ENCODE measurements at places on chromosomes 16 and 17.

DNA sequence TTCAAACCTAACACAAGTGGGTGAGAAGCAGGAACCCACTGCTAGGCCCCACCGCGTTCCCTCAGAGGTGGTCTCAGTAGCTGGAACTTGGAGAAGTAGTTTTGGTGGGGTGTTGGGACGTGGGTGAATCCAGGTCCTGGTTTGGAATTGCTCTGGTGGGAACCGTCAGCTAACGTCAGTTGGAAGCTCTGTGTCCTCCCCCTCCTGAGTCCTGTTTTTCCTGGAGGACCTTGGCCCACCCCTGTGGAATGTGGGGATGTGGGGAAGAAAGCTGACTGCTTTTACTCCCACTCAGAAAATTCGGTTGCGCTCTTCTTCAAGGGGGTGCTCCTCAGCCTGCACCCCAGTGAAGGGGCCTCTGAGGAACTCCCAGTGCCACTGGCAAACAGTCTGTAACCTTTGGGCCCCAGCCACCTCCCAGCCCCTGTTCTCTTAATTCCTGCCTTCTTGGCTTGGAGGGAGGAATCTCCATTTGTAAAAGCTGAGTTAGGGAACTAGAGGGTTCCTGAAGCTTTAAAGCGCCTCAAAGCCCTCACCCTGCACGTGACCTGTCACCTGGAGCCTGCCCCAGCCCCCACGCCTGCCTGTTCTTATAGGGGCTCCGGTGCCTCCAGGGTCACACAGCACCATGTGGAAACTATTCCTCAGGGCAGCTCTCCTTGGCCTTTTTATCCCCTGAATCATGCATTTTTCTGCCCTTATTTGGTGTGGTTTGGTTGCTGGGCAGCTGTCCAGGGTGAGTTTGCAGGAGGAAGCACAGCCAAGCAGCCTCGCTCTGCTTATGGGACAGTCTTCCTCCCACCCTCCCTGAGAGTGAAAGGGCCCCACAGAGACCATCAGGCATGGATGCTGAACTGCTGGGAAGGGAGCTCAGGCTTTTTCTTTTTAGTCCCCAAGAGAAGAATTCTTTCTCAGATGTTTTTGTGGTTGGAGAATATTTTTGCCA, 16.2 kb upstream of the NAGLU start:
- peak; percentile 95 for DNase-seq

DNA sequence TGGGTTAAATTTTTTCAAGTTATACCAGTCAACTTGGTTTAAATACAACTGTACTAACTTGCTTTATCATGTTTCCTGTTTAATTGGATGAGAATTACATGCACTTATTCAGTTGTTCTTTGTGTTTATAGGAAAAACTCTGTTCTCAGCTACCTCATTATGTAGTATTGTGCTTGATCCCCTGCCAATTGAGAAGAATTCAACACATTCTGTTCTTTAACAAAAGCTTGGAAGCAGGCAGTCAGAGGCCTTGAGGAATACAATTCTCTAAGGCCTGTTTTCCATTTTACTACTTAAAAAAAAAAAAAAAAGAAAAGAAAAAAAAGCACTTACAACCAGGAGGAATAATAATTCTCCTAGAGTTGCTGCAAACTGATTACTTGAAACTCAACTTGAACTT, 60.6 kb upstream of the CMIP start:
- DNase-seq = no peak

GRCh38 chr16:86467490-86467889, 42.8 kb upstream of the FOXF1 start:
- DNase-seq = no peak

GRCh38 chr17:3959921-3960601, 4.2 kb downstream of the ATP2A3 start:
- no peak for DNase-seq

DNA sequence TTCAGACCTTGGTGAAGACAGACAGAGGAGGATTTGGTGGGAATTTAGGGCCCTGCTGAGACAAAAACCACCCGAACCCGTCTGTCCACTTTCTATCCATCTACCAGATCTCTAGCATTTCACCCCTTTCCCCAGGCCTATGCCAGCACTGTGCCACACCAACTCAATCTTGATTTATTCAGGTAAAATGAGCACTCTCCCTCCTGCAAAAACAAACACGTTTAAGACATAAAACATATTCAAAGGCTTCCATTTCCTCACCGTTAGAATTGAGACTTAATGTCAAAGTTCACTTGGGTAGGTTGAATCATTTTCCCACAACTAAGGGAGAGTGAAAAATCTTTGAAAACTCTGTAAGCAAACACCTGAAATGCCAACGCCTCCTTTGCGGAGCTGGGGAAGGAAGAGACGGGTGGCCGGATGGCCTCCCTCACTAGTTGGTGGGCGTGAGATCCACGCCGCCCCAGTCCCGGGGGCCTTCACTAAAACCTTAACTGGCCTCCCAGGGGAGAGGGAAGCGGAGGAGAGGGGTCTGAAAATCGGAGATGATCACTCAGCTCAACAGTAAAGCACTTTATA, 862 bp downstream of the DCAKD start:
- DNase-seq = no peak

DNA sequence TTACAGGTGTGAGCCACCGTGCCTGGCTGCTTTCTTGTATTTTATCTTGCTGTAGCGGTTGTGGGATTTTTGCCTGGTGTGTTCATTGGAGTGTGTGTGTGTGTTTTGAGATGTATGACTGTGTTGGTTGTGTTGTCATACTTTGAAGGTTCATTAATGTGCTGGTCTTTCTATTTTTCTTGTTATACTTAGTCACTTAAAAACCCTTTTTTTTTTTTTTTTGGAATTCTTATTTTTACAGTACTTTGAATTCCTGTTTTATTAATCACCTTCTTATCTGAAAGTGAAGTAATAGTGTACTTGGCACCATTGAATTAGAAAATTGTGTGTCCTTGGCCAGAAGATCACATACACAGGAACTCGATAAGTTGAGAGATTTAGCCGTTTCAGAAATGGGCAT, 30.2 kb downstream of the TENT4B start:
- no peak for DNase-seq

DNA sequence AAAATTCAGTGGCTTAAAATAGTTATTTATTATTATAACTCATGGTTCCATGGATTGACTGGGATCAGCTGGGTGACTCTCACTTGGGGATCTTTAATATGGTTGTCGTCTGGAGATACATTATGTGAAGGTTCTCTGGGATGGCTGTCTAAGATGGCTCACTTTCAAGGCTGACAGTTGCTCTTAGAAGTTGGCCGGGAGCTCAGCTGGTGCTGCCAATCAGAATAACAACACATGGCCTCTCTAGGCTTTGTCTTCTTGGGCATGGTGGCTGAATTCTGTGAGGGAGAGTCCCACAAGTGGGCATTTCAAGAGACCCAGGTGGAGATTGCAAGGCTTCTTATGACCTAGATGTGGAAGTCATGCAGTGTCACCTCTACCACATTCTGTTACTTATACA, 269.7 kb downstream of the CA10 start:
- DNase-seq = no peak

DNA sequence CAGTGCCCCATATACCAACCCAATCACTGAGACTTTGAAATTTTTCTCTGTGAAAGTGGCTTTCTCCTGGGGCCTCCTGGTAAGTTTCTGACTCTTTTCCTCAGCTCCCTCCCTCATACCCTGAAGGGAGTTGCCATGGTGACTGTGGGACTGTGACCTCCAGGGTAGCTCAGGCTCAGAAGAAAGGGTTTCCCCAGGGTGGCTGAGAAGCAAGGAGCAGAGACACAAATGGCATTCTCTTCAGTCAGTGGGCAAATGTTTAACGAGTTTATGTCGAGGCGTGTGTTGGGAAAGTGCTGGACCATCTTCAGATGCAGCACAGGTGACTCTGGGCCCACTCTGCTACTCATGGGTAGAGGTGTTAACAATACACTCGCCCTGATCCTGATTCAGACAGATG, 46.8 kb downstream of the MRPS23 start:
- no peak for DNase-seq

DNA sequence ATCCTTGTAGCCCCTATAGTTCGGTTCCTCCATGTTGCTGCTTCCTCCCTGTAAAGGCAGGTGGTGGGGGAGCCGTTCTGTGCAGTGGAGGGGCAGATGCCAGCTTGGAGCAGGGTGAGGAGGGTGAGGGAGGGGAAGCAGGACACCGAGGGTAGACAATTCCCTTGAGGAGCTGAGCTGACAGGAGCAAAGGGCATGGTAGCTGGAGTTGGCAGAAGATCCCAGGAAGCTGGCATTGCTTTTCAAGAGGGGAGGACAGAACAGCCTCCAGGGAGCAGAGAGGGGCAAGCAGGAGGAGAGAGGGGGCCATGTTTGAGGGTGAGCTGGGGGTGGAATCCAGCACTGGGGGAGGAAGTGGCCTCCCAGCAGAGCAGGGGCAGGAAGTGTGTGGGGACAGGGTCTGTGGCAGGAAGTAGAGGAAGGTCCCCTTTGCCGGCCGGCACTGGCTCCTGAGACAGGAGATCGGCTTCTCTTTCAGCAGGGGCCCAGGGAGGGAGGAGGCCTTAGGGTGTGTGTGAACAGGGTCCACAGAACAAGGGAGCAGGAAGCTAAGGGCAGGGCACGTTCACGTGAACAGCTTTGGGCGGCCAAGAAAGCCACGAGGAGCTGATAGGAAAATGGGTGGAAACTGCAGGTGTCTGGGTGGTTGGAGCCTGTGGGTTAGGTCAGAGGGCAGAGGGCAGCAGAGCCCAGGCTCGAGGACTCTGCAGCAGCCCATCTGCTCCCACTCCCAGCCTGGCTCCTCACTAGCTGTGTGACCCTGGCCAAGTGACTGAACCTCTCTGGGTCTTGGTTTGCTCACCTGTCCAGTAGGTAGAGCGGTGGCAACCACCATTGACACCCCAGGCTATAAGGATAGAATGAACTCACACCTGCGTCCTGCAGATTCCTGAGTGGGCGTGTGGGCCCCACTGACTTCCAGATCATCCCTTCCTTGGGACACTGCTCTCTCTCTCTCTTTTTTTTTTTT, 17.5 kb upstream of the SPNS2 start:
- DNase-seq = no peak

DNA sequence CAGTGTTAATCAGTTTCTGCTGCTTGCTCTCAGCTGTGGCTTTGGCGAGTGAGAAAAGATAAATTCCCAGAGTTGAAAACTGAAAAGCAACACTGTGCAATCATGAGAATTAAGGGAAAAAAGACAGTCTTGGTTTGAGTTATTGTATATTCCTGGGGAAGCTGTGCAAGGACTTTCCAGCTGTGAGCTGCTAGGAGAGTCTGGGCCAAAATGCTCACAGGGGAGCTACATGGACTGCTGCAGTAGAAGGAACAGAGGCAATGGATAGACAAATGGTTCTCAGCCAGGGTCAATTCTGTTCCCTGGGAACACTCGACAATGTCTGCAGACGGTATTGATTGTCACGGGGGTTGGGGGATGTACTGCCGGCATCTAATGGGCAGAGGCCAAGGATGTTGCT, 102.0 kb upstream of the ADAMTS18 start:
- DNase-seq = no peak

- no peak for DNase-seq
These were observed 2.2 kb downstream of the CD300H start for GRCh38 chr17:74565126-74565525.

- no peak for DNase-seq
These were observed 12.2 kb downstream of the GJD3 start for GRCh38 chr17:40352237-40352778.

GRCh38 chr17:60107526-60108257, 29.0 kb upstream of the HEATR6 start:
- no peak for DNase-seq

DNA sequence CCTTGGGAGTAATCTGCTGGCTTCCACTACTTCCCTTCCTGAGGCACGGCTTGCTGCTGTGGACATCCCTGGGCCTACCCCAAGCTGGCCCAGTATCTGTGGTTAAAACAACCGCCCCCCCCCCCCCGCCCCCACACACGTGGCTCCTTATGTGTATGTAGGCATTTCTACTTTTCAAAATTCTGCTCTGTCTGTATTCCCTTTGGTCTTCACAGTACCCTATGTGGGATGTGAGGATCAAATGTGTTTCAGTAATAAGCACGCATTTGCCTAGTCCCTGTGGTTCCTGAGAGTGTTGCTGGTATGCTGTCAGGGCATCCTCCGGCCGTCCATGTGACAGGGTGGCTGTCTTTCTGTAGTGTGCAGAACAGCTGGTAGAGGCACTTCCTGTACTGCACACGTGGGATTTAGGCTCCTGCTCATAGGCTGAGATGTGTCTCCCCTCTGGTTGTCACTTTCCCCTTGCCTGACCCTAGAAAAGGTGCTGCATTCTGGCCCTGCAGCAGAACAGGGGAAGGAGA, 2.2 kb downstream of the NT5M start:
- no peak for DNase-seq

- no peak for DNase-seq
These were observed 47.8 kb downstream of the ITFG1 start for GRCh38 chr16:47413041-47413440.

DNA sequence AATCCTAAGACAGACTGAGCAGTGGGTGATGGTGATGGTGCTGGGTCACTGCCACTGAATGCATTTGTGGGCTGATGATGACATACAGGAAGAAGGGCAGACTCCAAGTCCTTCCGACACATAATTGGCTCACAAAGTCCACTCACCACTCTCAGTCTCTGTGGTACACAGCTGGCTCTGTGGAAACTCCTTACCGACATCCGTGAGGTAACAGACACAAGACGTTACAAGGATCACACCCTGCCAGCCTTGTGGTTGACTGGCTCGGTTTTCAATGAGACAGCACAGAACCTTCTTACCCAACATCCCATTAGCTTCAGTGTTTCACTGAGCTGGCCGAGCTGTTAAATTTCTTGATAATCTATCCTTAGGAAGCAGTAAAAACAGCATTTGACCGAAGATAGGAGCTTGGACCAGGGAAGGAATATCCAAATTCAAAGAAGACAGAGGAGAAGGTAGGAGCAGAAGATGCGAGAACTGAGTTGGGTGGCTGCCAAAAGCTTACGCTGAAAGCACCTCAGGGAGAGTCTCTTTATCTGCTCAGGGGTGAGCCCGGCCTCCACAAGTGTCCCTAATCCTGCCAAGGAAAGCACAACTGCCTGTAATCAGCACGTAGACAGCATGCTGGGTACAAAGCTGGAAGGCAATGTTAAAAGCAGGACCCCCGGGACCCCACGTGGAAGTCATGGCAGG, 5.5 kb upstream of the MXRA7 start:
- DNase-seq = peak; percentile 85

- DNase-seq = no peak
These were observed 54.8 kb upstream of the CRISPLD2 start for GRCh38 chr16:84764970-84765369.

DNA sequence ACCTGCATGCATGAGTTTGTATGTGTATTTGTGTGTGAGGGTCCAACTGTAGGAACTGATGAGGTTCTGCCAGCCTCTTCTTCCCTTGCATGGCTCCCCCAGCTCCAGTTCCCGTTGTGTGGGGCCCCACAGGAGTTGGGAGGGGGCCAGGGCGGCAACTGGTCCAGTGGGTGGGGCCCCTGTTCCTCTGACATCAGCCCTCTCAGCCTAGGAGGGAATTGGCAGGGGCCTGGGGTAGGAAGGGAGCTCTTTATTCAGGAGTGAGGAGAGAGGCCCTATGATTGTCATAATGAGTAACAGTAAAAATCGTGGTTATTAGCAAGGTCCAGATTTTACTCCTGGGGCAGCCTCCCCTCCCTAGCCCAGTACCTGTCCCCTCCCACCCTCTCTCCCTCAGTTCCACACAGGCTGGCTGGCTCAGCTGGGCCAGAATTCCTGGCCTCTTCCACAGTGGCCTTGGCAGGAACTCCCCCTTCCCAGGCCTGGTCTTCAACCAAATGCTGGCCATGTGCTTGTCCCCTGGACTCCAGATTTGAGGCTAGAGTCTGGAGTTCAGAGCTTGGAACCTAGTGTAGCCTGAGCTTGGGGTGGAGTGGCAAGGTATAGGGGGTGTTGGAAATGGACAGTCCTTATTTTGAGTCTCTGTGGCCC, 18.9 kb downstream of the RARA start:
- no peak for DNase-seq

- no peak for DNase-seq
These were observed 568.2 kb upstream of the EEF2KMT start for GRCh38 chr16:5665834-5666233.

- DNase-seq = no peak
These were observed 1.2 kb downstream of the HSDL1 start for GRCh38 chr16:84143784-84144199.
